CD4-positive, alpha-beta T cell treated with Interleukin-12 subunit alpha and Interleukin-12 subunit beta, for 1 hour (primary cell): ENCODE measurements at places on chromosomes 3 and 15.
A peak's percentile ranks its signal among the peaks of the same experiment; 100 is the strongest.

DNA sequence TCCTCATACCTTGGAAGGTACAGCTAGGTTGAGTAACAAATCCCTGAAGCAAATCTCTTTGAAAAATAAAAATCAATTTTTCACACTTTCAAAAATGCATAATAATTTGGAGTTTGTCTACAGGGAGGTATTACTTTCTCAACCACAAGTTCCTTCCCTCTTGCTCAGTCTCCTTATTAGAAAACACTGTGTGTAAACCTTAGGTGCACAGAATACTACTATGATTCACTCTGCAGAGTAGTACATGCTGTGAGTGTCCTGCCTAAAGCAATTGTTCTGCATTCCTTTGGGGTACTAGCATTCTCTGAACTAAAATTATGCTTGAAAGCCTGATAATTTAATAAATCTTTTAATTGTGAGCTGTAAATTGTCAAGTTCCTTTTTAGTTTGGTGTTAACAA is 115.9 kb upstream of the EPHA3 start:
- DNase-seq = no peak

DNA sequence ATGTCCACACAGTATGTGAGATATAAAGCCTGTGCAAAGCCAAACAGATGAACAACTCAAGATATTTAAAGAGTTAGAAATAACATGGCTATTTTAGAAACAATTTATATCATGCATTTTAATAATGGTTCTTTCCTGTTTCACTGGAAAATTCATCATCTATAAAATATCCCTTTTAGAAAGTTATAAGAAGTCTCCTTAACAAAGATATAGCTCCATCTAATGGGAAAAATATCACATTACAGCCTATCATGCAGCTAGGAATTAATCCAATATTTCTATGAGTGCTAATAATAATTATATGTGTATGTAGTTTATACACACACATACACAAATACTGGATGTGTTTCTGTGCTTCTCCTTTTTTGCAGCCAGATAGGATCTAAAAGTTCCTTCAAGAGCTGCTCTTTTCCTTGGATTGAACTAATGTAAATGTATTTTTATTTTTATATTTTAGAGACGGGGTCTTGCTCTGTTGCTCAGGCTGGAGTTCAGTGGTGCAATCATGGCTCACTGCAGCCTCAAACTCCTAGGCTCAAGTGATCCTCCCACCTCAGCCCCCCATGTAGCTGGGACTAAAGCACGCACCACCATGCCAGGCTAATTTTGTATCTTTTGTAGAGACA is 21.6 kb downstream of the RPL22L1 start:
- DNase-seq = no peak

DNA sequence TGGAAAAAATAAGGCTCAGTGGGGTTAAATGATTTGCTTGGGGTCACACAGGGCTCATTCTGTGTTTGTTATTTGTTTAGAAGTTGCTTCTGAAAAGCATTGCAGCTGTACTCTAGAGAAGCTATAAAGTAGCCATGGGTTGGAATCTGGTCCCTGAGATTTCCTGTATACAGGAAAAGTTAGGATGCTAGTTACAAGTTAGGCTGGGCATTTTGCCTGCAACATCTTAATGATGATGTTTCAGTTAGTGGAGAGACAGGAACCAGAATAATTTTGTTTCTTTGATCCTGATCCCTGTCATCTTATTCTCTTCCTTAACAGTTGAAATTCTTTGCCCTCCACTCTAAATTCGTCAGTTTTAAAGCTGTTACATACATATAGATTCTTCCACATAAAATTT is 445.3 kb downstream of the OTOL1 start:
- DNase-seq = no peak

DNA sequence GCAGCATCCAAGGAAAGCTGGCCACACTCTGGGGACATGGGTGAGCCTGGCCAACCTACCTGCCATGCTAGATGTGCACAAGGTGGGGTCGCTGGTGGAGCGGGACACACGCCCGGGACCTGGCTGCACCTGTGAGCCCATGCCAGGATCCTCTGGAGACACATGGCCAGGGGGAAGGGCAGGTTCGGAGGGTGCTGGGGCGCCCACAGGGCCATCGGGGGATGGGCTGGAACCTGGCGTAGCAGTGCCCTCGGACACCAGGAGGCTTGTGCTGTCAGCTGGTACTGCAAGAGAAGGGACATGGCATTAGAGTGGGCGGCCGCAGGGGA is 143.4 kb downstream of the NSMCE3 start:
- DNase-seq = no peak

DNA sequence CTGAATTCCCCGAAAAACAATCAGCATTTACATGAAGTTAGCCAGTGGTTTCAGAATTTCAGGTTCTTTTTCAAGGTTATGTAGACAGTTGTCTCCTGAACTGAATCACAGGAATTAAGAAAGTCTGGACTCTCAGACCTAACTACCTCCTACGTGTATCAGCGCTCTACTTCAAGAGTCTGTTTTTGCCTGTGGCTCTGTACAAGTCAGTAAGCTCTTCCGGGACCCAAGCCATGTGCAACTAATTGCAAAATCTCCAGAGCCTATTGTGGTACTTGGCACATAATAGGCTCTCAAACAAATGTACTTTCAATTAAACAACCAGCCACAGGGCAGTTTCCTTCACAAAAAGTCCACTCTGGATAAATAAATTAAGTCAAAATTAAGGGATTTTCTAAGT is 414.2 kb downstream of the PDCD6IP start:
- no peak for DNase-seq

DNA sequence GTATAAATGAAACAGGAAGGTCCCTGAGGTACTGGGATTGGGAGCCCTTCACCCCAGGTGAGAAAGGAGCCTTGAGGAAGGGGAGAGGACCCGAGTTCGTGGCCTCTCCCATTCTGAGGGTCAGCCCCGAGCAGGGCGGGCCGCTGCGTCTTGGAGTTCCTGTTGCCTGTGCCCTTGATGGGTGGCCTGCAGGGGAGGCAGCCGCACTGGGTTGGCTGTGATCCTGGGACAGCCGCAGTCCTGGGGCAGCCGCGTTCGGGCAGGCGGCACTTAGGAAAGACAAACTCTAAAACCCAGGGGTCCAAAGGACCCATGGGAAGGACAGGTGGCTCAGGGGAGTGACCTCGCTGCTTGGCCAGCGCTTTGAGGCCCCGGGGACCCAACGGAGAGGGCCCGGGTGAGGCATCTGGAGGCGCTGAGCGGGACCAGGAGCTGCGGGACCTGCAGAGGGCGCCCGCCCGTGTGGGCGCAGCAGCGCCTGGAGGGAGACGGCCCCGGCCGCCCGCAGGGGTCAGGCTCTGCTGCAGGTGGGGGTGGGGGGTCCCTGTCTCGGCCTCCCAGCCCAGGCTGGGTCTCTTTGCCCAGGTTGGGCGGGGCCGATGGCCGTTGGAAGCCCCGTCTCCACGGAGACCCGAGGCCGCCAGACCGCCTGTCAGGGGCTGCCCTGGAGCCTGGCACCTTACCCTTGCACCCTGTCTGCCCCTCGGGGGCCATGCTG is 65.1 kb downstream of the HMCES start:
- peak; percentile 17 for DNase-seq

- no peak for DNase-seq
These were observed 9.2 kb upstream of the STT3B start for GRCh38 chr3:31523543-31523942.

DNA sequence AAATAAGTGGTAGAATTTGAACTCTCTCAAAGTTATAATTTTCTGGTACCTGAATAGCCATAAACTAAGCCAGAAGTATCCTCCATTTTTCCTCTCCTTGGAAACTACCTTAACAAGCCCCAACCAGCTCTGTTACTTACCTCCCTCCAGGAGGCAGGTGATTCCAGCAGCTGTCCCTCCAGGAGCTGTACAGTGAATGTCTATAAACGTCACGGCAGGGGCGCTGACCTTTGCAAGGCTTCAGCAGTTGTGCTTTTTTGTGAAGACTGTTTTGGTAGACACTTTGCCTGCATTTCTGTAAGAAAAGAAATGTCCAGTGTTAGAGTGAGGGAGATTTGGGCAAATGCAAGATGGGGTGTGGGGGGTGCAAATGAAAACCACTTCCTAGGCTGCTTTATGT is 67.2 kb downstream of the LEO1 start:
- no peak for DNase-seq

- DNase-seq = peak; percentile 23
These were observed 1.4 kb downstream of the WDR76 start for GRCh38 chr15:43828061-43828657.
